ENCODE measurements at places on chromosomes 2 and 18. TPM values are rescaled to one million over a fixed set of nuclear protein-coding genes. Genes with fewer than 3 reads are reported as not detected.

DNA sequence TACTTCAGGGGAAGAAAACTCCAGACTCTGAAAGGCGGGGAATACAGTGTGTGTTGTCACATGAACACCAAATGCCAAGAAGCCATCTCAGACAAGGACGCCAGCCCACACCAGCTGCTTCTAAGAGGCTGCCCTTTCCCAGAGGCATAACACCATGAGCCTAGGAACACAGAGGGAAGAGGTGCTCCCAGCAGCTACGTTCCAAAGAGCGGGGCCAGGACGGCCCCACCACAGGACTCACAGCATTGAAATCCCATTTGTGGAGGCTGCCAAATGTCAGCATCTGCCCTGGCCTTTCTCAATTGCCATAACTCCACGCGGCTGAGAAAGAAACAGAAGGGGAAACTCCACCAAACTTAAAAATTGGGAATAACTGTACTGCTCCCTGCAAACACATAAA is 20.1 kb upstream of the ID2 start:
- H3K4me1 ChIP-seq: peaks cover 12% of the 10 kb centered on the region
- H3K4me3 ChIP-seq: no peak overlapping the region
- no peak for DNase-seq
- no peaks in the 10 kb centered on the region for H3K27me3 ChIP-seq
- no peaks in the 10 kb centered on the region for H3K36me3 ChIP-seq

GRCh38 chr18:35710581-35710980 is 129.0 kb downstream of the GALNT1 start:
- no peak for DNase-seq
- no peaks in the 10 kb centered on the region for H3K36me3 ChIP-seq
- H3K27me3 ChIP-seq: no peaks in the 10 kb centered on the region

The HNMT gene
- 0.78 TPM for total RNA-seq

DNA sequence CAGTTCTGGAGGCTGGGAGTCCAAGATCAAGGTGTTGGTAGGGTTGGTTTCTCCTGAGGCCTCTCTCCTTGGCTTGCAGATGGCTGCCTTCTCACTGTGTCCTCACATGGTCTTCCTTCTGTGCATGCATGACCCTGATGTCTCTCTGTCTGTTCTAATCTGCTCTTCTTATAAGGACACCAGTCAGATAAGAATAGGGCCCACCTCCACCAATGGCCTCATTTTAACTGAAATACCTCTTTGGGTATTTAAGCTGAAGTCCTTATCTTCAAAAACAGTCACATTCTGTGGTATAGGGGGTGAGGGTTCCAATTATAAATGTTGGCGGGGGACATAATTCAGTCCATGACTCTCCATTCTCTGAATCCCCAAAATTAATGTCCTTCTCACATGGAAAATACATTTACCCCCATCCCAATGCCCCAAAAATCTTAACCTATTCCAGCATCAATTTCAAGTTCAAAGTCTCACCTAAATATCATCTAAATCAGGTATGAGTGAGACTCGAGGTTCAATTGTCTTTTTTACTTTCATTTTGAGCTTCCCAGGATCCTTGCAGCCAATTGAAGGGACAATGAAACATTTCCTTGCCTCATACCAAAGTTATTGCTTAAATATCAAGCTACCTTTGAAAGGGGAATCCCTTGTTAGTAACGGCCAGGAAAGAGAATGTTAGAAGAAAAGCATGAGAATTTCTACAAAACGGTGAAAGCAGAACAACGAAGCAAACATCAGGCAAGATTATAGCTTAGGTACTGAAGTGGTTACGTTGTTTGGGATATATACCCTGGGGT is 20.6 kb upstream of the CNOT11 start:
- DNase-seq: no peak
- no peaks in the 10 kb centered on the region for H3K36me3 ChIP-seq
- no peaks in the 10 kb centered on the region for H3K4me1 ChIP-seq

DNA sequence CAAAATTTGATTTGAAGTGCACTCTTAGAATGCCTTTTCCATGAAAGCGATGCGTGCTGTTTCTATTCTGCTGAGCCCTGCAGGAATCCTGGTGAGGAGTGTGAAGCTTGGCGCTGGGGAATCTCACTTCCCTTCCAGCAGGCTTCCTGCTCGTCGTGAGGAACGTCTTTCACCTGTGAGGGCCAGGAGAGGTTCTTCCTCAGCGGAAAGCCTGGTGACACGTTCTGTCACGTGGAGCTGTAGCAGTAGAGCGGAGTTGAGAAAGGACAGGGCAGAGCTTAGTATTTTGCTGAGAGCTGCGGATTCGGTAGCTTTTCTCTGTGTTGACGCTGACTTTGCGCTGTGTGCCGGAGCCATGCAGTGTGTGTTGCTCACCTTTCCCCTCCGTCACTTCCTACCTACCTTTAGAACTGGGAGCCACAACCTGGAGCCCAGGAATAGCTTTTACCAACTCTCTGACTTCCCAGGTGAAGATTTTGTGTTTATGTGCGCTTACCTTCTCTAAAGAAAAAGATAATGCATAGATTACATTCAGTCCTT is 294.8 kb downstream of the PTGR3 start:
- no peak overlapping the region for H3K27ac ChIP-seq
- H3K27me3 ChIP-seq: no peaks in the 10 kb centered on the region
- no peaks in the 10 kb centered on the region for H3K36me3 ChIP-seq
- no peak for DNase-seq

DNA sequence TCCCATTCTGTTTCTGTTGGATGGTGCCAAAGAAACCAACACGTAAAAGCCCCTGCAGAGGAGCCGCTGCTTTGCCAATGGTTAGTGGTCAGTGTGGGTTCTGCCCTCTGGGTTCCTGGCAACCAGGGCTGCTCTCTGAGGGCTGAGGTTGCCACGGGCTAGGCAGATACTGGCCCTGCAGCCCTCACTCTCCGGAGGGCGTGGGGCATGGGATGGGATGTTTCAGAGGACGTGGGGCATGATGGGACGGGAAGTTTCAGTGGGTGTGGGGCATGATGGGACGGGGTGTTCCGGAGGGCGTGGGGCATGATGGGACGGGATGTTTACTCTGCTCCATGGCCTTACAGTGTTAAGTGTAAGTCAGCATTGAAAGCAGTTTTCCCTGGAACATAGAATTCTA is 34.2 kb downstream of the ADI1 start:
- H3K4me3 ChIP-seq: no peak overlapping the region
- no peaks in the 10 kb centered on the region for H3K27me3 ChIP-seq
- no peaks in the 10 kb centered on the region for H3K36me3 ChIP-seq
- no peak overlapping the region for H3K27ac ChIP-seq
- H3K4me1 ChIP-seq: no peaks in the 10 kb centered on the region

DNA sequence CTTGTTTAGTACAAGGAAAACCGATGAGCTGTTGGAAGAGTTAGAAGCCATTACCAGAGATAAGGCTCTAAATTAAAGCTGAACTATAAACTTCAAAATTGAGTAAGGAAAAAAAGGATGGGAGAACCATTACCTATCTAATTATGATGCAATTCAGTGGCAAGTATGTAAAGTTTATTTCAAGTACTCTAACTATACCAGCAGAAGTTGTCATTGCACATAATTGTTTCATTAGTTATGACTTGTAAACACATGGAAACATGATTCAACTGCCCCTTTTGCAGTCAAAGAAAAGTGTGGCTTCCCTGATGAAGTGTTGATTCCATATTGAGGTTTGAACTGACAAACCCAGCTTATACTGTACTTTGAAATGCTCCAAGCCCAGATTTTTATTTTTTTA is 324.1 kb upstream of the KCNJ3 start:
- H3K36me3 ChIP-seq: no peaks in the 10 kb centered on the region
- H3K27me3 ChIP-seq: no peaks in the 10 kb centered on the region
- no peak overlapping the region for H3K4me3 ChIP-seq

- no peak overlapping the region for H3K4me3 ChIP-seq
- no peaks in the 10 kb centered on the region for H3K36me3 ChIP-seq
- peaks cover 12% of the 10 kb centered on the region for H3K27me3 ChIP-seq
- H3K4me1 ChIP-seq: no peaks in the 10 kb centered on the region
Measured at GRCh38 chr2:85771486-85771885, 17.7 kb downstream of the ATOH8 start.

DNA sequence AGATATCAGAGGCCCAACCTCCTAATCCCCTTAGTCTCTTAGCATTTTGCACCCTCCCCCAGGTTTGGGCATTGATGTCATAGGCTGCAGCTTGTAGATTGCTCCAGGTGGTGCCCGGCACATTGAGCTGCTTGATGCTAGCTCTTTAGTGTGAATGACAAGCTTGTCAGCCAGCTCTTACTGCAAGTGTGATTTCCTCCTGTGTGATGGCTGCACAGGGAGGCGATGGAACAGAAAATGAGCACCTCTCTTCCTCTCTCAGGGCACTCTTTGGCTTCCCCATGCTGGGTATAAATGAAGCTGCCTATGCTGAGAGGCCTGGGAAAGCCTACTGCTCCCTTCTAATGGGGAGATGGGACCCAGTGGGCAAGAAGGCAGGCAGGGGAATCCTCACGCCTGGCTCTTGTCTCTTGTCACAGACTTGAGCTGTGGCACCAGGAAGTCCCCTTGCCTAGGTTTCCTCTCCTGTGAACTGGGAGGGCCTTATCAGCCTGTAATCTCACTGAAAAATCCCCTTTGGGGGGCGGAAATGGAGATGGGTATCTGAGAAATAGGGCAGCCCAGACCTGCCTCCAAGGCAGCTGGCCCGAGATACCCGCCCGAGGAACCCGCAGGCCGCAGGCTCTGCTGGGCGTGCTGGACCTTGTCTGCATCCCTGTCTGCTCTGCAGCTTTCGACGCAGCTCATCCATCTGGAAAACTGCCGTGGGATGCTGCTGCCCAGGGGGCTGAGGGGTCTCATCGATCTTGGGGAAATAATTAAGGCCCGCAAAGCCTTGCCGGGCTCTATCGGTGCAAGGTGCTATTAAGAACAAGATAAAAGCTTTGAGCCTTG is 163.5 kb upstream of the CXCR4 start:
- peak; percentile 69 for DNase-seq
- peaks cover 28% of the 10 kb centered on the region for H3K4me1 ChIP-seq
- no peaks in the 10 kb centered on the region for H3K27me3 ChIP-seq
- peak overlapping the region; percentile 27 for H3K27ac ChIP-seq
- no peaks in the 10 kb centered on the region for H3K36me3 ChIP-seq

GRCh38 chr2:231187736-231188505 is 10.5 kb upstream of the ARMC9 start:
- no peak for DNase-seq
- H3K27ac ChIP-seq: no peak overlapping the region
- H3K36me3 ChIP-seq: no peaks in the 10 kb centered on the region
- H3K4me1 ChIP-seq: no peaks in the 10 kb centered on the region
- H3K27me3 ChIP-seq: no peaks in the 10 kb centered on the region

GRCh38 chr18:292271-292670 is 24.4 kb upstream of the THOC1 start:
- H3K27ac ChIP-seq: no peak overlapping the region
- H3K4me1 ChIP-seq: no peaks in the 10 kb centered on the region
- no peaks in the 10 kb centered on the region for H3K27me3 ChIP-seq

DNA sequence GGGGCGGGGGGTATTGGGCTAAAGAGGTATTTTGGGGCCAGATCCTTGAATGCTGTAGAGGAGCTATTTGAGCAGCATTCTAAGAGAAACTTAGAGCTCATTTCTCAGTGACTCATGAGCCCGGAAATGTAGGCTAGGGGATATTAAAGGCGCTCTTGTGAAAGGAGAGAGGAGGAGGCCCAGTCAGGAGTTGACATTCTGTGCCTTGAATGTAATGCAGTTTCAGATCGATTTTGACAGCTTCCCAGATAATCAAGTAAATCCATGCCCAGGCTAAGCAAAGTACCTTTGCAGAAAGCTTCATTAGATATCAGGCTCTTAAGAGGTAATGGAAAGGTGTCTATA is 1.5 kb downstream of the CAB39 start:
- H3K36me3 ChIP-seq: no peaks in the 10 kb centered on the region
- H3K27me3 ChIP-seq: no peaks in the 10 kb centered on the region
- peak; percentile 50 for DNase-seq
- H3K27ac ChIP-seq: peak overlapping the region; percentile 71
- peaks cover 48% of the 10 kb centered on the region for H3K4me1 ChIP-seq

DNA sequence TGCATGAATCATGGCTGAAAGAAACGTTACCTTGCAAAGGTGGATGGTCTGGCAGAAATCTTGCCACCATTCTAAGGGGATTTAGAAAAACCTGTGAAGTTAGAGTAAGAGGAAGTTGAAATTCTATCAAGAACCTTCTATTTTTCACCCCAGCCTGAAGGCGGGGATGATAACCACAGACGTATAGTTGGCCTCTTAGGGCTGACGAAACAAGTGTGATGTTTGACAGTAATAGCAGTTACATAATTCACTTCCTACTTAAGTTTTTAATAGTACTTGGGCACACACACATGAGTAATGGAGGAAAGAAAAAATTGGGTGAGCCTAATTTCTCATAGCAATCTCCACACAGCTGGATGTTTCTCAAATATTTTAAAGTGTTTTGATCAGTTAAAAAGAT is 336.6 kb upstream of the SALL3 start:
- H3K36me3 ChIP-seq: no peaks in the 10 kb centered on the region
- H3K4me3 ChIP-seq: peak overlapping the region; percentile 8

The POTEJ gene
- total RNA-seq: not detected

GRCh38 chr18:32072321-32072720 is 19.4 kb upstream of the RNF138 start:
- no peak overlapping the region for H3K27ac ChIP-seq
- no peaks in the 10 kb centered on the region for H3K27me3 ChIP-seq
- H3K4me3 ChIP-seq: no peak overlapping the region

The RAD51AP2 gene
- total RNA-seq: not detected

GRCh38 chr2:142140434-142140845 is 9.6 kb upstream of the LRP1B start:
- no peak overlapping the region for H3K4me3 ChIP-seq
- no peaks in the 10 kb centered on the region for H3K27me3 ChIP-seq
- H3K36me3 ChIP-seq: no peaks in the 10 kb centered on the region
- DNase-seq: no peak
- no peak overlapping the region for H3K27ac ChIP-seq

GRCh38 chr2:217338306-217338916 is 478.5 kb upstream of the TNP1 start:
- H3K36me3 ChIP-seq: no peaks in the 10 kb centered on the region
- no peaks in the 10 kb centered on the region for H3K4me1 ChIP-seq
- no peaks in the 10 kb centered on the region for H3K27me3 ChIP-seq
- no peak overlapping the region for H3K4me3 ChIP-seq

DNA sequence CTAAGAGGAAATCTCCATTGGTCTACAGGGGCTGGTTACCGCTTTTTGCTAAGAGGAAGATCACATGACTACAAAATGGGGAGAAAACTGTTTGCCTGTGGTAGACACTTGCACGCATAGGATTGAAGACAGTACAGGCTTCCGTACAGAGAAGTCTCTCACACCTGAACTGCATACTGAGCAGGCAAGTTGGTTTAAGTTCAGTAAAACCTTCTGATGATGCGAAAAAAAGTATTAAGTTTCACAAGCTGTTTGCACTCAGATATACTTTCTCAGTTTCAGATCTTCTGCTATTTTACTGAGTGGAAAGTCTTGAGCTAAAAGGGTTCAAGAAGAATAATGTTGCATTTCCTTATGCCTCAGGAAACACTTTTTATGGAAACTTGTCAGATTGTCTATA is 292.2 kb upstream of the MC4R start:
- H3K27ac ChIP-seq: no peak overlapping the region
- no peak for DNase-seq
